ENCODE measurements at places on chromosomes 2 and 18. TPM values are rescaled to one million over a fixed set of nuclear protein-coding genes. Genes with fewer than 3 reads are reported as not detected.

DNA sequence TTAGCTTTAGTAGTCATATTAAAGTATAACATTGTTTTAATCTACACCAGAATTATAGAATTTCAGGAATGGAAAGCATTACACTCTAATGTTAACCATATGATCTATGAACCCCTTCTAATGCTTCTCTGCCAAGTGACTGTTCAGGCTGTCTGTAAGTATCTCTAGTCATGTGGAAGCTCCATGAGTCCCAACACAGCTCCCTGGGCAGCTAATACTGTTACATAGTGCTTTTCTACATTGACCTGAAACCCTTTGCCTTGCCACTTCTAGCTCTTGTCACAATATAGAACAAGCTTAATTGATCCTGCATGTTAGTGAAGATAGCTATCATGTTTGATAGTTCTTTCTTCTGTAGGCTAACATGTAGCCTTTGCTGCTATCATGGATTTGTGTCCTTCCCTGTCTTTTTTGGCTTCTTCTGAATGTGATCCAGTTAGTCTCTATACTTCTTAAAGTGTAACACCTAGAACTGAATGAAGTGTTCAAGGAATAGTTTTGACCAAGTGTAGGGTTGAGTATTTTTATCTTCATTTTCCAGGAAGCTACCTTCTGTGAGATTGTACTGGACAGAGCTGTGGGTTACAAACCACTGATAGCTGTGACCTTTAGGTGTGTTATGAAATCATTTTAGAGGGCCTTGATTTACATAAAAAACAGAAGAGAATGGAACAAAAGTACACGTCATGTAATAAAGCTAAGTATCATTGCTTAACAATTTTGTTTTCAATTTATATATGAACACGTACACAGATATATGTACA lies 23.7 kb downstream of the BABAM2 start:
- DNase-seq: no peak
- peaks cover 11% of the 10 kb centered on the region for H3K4me1 ChIP-seq
- H3K27me3 ChIP-seq: no peaks in the 10 kb centered on the region
- no peak overlapping the region for H3K27ac ChIP-seq
- no peak overlapping the region for H3K4me3 ChIP-seq
- peaks cover 2% of the 10 kb centered on the region for H3K36me3 ChIP-seq

DNA sequence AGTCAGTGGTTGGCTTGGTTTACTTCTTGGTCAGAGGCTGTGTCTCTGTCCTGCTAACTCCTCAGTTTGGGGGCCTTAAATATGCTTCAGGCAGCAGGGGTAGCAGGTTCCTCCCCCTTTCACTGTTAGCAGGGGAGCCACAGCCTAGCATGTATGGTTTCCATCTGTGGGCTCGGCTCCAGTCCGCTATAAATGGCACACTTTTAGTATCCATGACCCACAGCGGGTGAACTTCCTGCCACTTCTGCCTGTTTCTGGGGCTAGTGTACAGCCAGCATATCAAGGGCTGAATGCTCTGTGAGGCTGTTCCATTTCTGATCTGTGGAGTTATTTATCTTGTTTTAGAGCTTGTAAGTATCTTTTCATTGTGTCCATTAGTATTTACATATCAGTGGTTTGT lies 58.3 kb downstream of the MRPL33 start:
- no peak overlapping the region for H3K4me3 ChIP-seq
- H3K36me3 ChIP-seq: peaks cover 2% of the 10 kb centered on the region
- H3K27me3 ChIP-seq: no peaks in the 10 kb centered on the region
- DNase-seq: no peak

KCNG2 gene
- total RNA-seq: not detected

DNA sequence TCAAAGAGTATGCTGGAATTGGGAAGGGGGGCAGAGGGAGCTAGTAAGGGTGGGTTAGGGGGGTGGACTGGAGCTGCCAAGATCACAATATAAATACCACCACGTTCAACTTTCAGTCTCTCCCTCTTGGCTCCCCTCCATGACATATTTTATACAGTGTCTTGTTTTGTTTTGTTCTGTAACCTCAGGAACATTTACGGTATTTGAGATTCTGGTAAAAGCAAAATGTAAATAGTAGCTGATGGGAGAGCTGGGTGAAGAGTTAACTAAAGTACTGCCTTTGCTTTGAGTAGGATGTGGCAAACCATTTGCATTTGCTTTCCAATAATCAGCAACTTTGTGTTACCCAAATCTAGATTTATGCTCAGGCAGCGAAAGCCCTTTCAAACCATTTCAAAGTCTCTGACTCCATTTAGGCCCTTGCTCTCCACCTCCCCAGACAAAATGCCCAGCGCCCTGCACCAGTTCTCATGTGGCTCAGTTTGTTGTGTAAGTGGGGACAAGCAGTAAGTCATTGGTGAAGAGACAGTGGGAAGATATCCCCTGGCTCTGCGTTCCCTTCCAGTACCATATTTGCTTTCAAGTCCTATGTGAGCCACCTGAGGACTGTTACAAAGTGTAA lies 17.4 kb downstream of the IRS1 start:
- DNase-seq: no peak
- H3K27ac ChIP-seq: no peak overlapping the region
- peaks cover 42% of the 10 kb centered on the region for H3K4me1 ChIP-seq

- no peak overlapping the region for H3K27ac ChIP-seq
- H3K36me3 ChIP-seq: no peaks in the 10 kb centered on the region
- H3K27me3 ChIP-seq: no peaks in the 10 kb centered on the region
- DNase-seq: no peak
- peaks cover 61% of the 10 kb centered on the region for H3K4me1 ChIP-seq
Observed at GRCh38 chr18:36468161-36468560, 170.6 kb downstream of the FHOD3 start.

DNA sequence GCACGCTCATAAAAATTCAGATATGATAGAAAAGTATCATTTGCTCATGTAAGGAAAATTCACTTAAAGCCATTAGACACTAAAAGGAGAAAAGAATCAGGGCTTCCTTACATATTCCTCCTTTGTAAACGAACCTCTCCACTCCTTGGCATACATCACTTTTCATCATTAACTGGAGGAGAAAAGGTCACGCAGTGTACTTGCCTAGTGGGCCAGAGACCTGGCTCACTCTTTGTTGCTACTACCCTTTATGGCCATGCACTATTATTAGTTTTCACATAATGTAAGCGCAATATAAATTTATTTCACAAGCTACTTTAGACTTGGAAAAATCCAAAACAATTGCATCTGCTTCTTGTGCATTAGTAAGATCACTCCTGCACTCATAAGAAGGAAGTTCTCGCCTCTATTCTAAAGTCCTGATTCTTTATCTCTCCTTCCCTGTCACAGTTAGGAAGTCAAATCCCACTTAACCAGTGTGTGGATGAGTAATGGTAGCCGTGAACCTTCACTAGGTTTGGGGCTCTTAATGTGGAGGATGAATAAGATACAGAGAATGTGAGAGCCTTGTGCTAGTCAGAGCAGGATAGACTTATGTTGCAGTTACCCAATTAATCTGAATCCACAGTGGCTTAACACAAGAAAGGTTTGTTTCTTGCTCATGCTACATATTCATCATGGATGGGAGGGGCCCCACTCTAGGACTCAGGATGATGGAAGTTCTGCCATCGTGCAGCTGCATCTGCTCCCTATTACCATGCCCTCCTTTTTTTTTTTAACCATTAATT lies 115.0 kb upstream of the GLS start:
- DNase-seq: no peak
- H3K27ac ChIP-seq: no peak overlapping the region
- peaks cover 2% of the 10 kb centered on the region for H3K27me3 ChIP-seq
- H3K36me3 ChIP-seq: no peaks in the 10 kb centered on the region

DNA sequence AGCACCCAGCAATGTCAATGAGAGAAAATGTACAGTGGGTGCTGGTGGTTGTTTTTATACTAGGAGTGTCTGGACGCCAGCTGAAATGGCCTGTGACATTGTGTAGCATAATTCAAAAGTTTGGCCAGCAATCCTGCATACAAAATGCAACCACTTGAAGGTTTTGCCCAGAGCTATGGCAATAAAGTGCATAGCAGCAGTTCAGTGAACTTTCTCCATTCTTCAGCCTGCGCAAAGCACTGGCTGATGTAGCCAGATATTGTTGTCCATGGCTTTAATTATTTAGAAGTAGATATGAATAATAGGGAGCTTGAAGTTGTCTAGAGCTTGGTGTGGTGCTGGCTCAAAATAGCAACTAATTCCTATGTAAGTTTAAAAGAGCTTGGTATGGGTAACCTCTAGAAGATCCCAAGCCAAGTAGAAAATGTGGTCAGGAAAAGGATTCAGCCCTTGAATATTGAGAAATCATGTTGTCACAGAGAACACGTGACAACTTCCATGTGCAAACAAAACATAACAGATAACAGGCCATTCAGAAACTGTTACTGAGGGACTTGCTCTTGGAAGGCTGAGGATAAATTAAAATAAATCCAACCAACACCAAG lies 33.3 kb upstream of the PGAP1 start:
- no peaks in the 10 kb centered on the region for H3K27me3 ChIP-seq
- H3K36me3 ChIP-seq: no peaks in the 10 kb centered on the region
- peaks cover 24% of the 10 kb centered on the region for H3K4me1 ChIP-seq
- no peak overlapping the region for H3K4me3 ChIP-seq

GRCh38 chr2:190413421-190413820 lies 5.3 kb downstream of the MFSD6 start:
- peaks cover 44% of the 10 kb centered on the region for H3K27me3 ChIP-seq
- no peaks in the 10 kb centered on the region for H3K4me1 ChIP-seq
- H3K4me3 ChIP-seq: no peak overlapping the region
- H3K27ac ChIP-seq: no peak overlapping the region
- H3K36me3 ChIP-seq: no peaks in the 10 kb centered on the region
- DNase-seq: no peak

GRCh38 chr18:48623468-48624235 lies 84.8 kb downstream of the CTIF start:
- no peak overlapping the region for H3K4me3 ChIP-seq
- H3K27ac ChIP-seq: peak overlapping the region; percentile 24
- H3K4me1 ChIP-seq: peaks cover 5% of the 10 kb centered on the region
- peaks cover 3% of the 10 kb centered on the region for H3K36me3 ChIP-seq
- no peak for DNase-seq

SP140 gene
- total RNA-seq: not detected

DNA sequence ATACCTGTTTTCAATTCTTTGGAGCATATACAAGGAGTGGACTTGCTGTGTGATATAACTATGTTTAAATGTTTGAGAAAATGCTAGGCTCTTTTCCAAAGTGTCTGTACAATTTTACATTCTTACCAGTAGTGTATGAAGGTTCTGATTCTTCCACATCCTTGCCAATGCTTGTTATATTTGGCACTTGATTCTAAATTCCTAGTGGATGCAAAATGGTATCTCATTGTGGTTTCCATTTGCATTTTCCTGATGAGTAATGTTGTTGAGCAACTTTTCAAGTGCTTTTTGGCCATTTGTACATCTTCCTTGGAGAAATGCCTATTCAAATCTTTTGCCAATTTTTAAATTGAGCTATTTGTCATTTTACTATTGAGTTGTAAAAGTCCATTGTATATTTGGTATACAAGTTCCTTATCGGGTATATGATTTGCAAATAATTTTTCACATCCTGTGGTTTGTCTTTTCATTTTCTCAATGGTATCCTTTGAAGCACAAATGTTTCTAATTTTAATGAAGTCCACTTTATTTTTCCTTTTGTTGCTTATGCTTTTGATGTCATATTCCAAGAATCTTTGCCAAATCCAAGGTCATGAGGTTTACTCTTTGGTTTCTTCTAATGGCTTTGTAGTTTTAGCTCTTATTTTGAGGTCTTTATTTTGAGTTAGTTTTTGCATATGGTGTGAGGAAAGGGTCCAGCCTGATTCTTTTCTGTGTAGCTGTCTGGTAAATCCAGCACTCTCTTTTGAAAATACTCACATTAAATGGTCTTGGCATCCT lies 33.2 kb upstream of the CWC22 start:
- H3K4me1 ChIP-seq: peaks cover 4% of the 10 kb centered on the region
- no peak overlapping the region for H3K4me3 ChIP-seq
- DNase-seq: no peak
- H3K27me3 ChIP-seq: peaks cover 8% of the 10 kb centered on the region
- no peak overlapping the region for H3K27ac ChIP-seq

GRCh38 chr2:177272765-177273164 lies 8.2 kb upstream of the NFE2L2 start:
- no peak for DNase-seq
- H3K4me1 ChIP-seq: no peaks in the 10 kb centered on the region
- H3K27me3 ChIP-seq: no peaks in the 10 kb centered on the region
- no peak overlapping the region for H3K27ac ChIP-seq

DNA sequence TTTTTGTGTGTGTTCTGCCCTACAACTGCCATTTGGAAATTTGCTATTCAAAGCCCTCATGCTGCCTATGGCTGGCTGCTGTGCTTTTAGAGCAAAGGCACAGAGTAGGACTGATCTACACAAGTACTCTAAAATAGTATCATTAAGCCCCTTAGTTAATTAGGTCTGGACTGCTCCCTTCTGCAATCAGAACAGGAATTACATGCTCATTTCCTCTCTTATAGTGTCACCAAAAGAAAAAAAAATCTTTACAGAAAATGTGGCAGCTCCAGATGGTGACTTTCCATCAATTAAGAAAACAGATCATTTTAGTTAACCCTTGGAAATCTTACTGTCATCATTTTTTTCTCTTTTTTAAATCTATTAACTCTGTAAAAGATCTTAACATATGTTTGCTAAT lies 337.5 kb downstream of the RIT2 start:
- peaks cover 30% of the 10 kb centered on the region for H3K4me1 ChIP-seq
- no peak for DNase-seq
- no peaks in the 10 kb centered on the region for H3K36me3 ChIP-seq
- H3K4me3 ChIP-seq: no peak overlapping the region
- H3K27me3 ChIP-seq: no peaks in the 10 kb centered on the region

GRCh38 chr2:170145191-170145590 lies 32.8 kb upstream of the MYO3B start:
- H3K36me3 ChIP-seq: no peaks in the 10 kb centered on the region
- H3K4me3 ChIP-seq: no peak overlapping the region
- DNase-seq: no peak

- H3K27me3 ChIP-seq: no peaks in the 10 kb centered on the region
- no peak for DNase-seq
- no peak overlapping the region for H3K4me3 ChIP-seq
- peaks cover 30% of the 10 kb centered on the region for H3K4me1 ChIP-seq
- no peaks in the 10 kb centered on the region for H3K36me3 ChIP-seq
Observed at GRCh38 chr18:6778459-6779247, 49.1 kb downstream of the ARHGAP28 start.

DNA sequence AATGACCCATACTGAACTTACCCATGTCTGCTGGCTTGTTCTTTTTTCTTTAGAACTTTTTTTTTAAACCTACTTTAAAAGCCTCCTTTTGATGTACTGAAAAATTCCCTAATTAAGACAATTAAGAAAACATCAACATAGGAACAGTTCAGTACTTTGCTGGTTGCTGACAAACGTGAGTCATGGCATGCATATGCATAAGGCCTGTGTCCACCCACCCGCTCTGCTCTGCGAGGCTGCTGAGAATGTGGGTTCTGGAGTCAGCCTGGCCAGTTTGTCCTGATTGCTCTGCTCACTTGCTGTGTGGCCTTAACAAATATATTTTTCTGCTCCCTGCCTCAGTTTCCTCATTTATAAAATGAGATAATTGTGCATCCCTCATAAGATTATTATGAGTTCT lies 27.3 kb downstream of the LAMA3 start:
- DNase-seq: no peak
- no peak overlapping the region for H3K27ac ChIP-seq
- no peaks in the 10 kb centered on the region for H3K36me3 ChIP-seq
- H3K4me1 ChIP-seq: no peaks in the 10 kb centered on the region
- no peak overlapping the region for H3K4me3 ChIP-seq

GRCh38 chr2:98072442-98072841 lies 14.5 kb upstream of the VWA3B start:
- H3K27ac ChIP-seq: no peak overlapping the region
- H3K4me3 ChIP-seq: no peak overlapping the region
- no peaks in the 10 kb centered on the region for H3K27me3 ChIP-seq
- peaks cover 6% of the 10 kb centered on the region for H3K4me1 ChIP-seq

- DNase-seq: no peak
- H3K36me3 ChIP-seq: no peaks in the 10 kb centered on the region
- H3K4me1 ChIP-seq: peaks cover 16% of the 10 kb centered on the region
- no peak overlapping the region for H3K4me3 ChIP-seq
- H3K27me3 ChIP-seq: no peaks in the 10 kb centered on the region
- H3K27ac ChIP-seq: peak overlapping the region; percentile 30
Observed at GRCh38 chr2:32862269-32863055, 84.3 kb upstream of the LTBP1 start.
